NCI-H2081 (cell line): ENCODE measurements at places on chromosomes 6 and 20.

DNA sequence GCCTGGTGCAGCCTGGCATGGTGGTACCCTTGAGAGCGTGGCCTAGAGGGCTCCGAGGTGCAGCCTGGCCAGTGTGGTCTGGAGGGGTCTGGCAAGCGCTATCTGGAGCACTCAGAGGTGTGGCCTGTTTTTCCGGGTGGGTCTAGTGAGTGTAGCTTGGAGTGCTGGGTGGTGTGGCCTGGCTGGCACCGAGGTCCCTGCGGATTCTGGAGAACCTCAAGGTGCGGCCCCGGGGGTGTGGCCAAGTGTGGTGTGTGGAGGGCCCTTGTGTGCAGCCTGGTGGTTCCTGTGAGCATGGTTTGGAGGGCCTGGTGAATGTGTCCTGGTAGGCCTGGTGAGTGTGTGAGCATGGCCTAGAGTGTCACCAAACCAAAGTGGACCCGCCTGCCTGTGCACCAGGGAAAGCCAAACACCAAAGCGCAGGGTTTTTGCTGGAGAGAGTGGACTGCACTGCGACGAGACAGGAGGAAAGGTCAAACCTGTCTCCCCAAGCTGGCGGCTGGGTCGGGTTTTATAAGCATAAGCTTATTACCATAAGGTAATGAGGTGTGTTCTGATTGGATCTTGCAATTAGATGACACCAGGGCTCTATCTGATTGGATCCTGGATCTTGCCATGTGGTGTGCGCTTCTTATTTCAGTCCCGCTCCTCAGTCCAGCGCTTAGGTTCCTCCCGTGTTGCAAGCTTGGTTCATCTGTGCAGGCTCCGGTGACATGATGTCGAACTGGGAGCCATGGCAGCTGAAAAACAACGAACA lies 35.7 kb downstream of the IGF2R start:
- DNase-seq, result no peak

- no peak for DNase-seq
Measured at GRCh38 chr6:82712389-82712788, 348.8 kb downstream of the TPBG start.

DNA sequence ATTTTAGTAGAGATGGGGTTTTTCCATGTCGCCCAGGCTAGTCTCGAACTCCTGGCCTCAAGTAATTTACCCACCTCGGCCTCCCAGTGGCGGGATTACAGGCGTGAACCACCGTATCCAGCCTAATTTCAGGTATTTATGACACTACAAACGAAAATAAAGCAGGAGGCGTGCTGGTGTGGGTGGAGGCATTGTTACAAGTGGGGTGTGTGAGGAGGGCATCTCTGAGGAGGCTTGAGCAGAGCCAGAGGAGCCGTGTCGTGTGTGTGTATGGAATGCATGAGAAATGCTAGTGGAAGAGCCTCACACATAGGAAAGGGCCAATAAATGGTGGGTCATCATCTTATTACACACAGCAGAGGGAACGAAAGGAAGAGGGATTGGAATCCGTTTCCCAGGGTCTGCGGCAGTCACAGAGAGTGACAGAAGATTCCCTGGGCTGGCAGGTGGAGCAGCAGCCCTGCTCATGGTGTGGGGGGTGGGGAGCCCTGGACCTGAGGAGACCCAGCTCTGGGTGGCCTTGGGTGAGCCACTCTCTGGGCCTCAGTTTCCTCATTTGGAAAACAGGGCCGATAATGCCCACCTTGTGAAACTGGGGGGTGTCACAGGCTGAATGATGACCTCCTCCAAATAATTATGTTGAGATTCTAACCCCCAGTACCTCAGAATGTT lies 17.2 kb upstream of the PEDS1 start:
- DNase-seq, result no peak

DNA sequence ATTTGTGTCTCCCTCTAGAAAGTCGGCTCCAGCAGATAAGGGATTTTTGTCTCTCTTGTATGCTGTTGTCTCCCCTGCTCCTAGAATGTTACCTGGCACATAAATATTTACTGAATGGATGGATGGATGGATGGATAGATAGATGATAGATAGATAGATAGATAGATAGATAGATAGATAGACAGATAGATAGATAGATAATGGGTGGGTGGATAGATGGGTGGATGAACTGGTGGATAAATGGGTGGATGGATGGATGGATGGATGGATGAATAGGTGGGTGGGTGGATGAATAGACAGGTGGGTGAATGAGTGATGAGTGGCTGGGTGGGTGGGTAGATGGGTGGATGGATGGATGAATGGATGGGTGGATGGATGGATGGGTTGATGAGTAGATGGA lies 185.0 kb downstream of the NFATC2 start:
- DNase-seq, result no peak

GRCh38 chr6:26232306-26232939 lies 132.6 kb upstream of the BTN3A2 start:
- no peak for DNase-seq

- DNase-seq, result no peak
Measured at GRCh38 chr6:106530502-106530901, 98.8 kb downstream of the RTN4IP1 start.

GRCh38 chr20:63740627-63741353 lies 1.2 kb downstream of the SLC2A4RG start:
- DNase-seq, result peak; percentile 82

DNA sequence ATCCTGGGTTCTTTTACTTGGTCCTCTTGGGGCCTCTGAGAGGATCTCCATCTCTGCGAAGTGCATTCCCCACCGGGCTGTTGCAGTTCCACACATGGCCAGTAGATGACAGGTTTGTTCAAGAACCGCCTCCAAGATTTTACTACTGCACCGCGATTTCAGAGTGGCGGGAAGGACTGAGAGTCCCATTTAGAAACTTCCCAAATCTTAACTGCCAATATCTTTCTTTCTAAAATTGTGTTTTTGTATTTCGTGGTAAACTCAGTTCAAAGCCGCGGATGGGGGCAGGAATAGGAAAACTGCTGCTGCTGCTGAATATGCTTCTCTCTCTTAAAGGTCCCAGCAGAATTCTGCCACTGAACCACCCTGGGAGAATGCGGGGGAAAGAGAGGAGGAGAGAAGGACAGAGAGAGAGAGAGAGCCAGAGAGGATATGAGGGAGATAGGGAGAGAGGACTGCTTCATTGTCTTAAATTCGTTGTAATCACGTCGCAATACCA lies 8.6 kb upstream of the BTNL2 start:
- DNase-seq, result peak; percentile 13

- no peak for DNase-seq
Measured at GRCh38 chr20:51335329-51335841, 207.1 kb downstream of the NFATC2 start.

DNA sequence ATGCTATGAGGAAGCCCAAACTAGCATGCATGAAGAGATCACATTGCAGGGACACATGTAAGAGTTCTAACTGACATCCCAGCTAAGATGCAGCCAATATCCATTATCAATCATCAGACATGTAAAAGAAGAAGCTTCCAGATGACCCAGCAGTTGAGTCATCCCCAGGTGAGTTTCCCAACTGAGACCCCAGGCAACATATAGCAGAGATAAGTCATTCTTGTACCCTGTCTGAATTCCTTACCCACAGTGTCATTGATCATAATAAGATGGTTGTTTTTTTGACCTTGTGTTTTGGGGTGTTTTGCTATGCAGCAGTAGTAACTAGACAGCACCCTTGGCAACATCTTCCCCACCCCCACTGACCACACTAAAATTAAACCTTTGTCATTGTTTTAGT lies 18.9 kb downstream of the SIRPD start:
- no peak for DNase-seq

DNA sequence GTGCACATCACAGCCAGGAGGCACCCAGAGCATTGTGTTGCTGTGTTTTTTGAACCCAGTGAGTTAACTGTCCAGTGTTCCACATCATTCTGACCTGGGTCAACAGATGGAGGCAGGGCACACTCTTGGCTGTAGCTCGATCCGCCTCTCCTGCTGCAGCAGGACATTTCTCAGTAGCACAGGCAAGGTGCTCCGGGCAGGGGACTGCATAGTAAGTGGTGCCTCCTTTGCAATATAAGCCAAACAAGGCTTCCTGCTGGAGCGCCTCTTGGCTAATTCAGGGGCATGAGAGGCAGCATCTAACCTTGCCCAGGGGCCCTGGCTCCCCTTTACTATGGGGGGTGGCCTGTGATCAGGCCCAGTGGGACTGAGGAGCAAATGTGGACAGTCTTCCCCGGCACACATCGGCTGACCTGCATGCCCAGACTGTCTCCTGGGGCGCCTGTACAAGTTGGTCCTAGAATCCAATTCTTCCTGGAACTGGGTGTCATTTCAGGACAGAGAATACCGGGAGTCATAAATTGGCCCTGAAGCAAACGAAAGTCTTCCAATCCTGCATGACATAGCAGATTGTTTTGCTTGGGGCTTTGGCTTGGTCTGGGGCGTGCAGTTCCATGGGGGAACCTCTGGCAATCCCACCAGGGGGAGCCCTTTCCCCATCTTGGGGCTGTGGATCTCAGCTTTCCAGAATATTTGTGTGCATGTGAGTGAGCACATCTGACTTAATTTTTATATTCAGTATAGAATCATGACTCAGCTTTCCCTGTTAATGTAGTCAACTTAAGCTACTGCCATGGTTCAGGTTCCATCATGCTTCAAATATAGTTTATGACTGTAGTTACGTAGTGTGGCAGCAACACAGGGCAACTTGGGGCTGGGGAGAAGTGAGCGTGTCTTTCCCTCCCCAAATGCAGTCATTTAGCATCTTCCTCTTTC lies 56.0 kb upstream of the DDR1 start:
- peak; percentile 56 for DNase-seq

- no peak for DNase-seq
Measured at GRCh38 chr6:51099201-51099600, 280.5 kb downstream of the TFAP2B start.

GRCh38 chr20:37627060-37627766 lies 66.6 kb upstream of the CTNNBL1 start:
- no peak for DNase-seq

- no peak for DNase-seq
Measured at GRCh38 chr6:11613858-11614257, 76.3 kb downstream of the TMEM170B start.

- DNase-seq, result no peak
Measured at GRCh38 chr6:137860394-137861005, 6.6 kb upstream of the TNFAIP3 start.

DNA sequence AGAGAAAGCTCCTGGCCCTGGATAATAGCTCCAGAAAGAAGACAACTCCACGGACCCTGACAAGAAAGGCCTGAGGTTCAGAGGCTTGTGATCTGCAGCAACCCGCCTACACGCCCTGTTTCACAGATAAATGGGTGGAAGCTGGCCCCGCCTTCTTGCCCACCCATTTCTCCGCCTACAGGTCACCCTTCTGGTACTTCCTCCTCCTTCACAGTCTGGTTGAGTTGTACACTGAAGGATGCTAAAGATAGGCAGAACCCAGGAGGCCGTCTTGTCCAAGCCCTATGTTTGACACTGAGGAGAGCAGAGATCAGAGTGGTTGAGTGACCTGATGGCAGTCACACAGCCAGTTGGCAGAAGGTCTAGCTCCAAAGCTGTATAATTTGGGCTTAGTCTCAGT lies 34.2 kb upstream of the MDGA1 start:
- DNase-seq, result no peak

DNA sequence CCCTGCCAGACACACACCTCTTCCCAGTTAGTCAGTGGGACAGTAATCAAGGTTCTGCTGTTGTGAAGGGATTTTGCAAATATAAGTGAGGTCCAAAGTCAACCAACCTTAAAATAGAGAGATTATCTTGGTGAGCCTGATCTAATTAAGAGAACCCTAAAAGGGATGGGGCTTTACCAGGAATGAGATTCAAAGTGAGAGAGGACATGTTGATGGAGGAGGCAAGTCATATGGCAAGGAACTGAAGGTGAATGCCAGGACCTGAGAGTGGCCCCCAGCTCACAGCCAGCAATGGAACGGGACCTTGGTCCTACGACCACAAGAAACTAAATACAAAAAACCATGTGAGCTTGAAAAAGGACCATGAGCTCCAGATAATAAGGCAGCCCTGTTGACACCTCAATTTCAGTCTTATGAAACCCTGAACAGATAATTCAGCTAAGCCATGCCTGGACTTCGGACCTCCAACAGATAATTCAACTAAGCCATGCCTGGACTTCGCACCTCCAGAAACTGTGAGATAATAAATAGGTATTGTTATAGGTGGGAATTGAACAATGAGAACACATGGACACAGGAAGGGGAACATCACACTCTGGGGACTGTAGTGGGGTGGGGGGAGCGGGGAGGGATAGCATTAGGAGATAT lies 253.4 kb downstream of the GMPR start:
- no peak for DNase-seq

DNA sequence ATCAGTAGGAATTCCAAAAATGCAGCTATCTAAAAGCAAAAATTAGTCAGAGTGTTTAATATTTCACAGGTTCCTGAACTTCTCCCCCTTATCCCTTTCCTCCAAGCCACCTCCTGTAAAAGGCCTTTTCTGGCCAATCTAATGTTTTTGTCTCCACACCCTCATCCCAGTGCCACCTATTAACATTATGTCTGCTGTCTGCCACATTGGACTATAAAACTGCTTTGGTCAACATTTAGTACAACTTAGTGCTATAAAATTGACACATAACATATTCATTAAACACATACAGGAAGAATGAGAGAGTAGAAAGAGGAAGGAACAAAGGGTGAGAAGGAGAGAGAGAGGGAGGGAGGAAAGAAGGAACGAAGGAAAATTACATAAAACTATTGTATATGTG lies 47.7 kb downstream of the MMUT start:
- no peak for DNase-seq

DNA sequence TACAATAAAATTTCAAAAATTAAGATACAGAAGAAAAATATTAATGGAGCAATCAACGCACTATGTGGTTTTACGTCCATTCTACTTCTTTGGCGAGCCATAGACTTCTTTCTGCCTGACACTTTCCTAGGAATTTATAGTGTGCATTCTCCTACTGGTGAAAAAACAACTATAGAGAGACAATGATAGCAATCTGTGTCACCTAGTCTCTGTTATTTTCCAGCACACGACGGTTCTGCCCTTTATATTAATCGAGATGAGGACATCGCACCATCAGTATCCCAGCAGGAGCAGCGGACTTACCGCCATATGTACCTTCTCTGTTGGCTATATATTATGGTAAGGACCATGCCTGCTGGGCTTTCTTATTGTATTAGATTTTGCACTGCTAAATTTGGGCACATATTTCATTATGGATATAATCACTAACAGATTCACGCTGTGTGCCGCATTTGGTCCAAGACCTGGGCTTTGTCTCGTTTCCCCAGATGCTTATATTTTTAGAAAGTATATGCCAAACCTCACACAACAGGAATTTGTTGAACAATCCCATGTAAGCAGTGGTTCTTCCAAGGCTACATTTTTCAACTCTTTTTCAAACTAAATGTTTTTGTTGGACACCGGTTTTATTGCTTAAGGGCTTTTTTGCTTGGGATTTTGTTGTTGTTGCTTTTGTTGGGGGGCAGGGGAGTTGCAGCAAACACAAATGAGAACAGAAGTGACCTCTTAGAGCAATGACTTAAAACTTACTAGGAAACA lies 166.4 kb downstream of the ADAT2 start:
- no peak for DNase-seq
